ENCODE measurements at places on chromosomes 3 and 15.

GRCh38 chr3:187736418-187736871 is 8.8 kb downstream of the BCL6 start:
- no peak for DNase-seq

DNA sequence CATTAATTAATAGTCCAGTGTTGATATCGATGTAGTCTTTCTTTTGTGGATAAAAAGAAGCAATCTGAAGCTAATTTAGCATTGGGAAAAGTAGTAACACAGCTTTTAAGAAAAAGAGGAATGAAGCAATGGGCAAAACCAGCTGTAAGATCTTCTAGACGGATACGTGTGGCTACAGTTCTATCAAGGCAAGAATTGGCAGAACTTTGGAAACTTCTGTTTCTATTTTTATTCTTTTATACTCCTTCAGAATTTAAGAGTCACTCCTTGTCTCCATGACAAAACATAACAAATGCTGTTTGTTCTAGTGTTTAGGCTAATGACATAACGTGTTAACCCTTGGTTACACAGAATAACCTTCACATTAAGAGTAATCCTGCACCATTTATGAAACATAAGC is 289.2 kb downstream of the ROBO2 start:
- no peak for DNase-seq

- DNase-seq: no peak
Measured at GRCh38 chr3:65733459-65733858, 305.3 kb downstream of the MAGI1 start.

DNA sequence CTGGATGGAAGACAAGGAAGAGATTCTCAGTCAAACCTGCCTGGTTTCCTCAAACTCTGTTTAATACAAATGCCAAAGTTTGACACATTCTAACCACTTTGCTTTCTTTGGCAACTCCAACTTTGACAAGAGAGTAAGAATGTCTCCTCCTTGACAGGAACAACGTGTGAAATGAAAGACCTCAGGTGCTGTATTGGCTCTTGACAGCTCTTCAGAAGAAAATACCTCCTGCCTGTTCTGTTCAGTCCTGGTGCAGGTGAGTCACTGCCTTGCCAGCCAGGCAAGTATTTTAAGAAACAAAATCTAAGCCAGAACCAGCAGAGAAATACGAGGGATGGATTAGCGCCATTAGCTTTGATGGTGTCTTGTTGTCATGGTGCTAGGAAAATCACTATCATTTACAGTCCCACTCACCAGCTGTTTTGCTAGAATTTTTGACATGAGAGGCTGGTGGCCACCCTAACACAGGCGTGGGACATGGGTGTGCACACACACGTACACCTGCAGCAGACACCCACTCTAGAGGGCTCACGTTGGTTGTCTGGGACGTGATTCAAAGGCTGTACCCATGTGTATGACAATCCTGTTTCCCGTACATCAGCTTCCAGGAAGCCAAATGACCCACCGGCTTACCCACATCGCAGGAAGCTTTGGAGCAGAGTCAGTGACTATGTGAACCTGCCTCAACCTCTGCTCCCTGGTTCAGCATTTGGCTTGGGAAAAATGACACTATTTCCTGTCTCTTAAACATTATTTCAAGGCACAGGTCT is 60.4 kb downstream of the CCNL1 start:
- no peak for DNase-seq

DNA sequence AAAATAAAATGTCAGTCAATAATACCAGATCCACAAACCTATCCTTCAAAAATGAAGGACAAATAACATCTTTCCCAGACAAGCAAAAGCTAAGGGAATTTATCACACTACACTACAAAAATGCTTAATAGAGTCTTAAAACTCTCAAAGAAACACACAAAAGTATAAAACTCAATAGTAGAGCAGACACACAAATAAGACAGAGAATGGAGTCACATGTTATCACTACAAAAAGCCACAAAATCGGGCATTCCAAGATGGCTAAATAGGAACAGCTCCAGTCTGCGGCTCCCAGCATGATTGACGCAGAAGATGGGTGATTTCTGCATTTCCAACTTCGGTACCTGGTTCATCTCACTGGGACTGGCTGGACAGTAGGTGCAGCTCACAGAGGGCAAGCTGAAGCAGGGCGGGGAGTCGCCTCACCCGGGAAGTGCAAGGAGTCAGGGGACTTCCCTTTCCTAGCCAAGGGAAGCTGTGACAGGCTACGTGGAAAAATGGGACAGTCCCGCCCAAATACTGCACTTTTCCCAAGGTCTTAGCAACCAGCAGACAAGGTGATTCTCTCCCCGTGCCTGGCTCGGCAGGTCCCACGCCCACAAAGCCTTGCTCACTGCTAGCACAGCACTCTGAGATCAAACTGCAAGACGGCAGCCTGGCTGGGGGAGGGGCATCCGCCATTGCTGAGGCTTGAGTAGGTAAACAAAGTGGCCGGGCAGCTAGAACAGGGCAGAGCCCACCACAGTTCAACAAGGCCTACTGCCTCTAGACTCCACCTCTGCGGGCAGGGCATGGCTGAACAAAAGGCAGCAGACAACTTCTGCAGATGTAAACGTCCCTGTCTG is 46.3 kb downstream of the SENP7 start:
- DNase-seq: no peak

- no peak for DNase-seq
Measured at GRCh38 chr15:75178171-75178937, 23.3 kb upstream of the C15orf39 start.

DNA sequence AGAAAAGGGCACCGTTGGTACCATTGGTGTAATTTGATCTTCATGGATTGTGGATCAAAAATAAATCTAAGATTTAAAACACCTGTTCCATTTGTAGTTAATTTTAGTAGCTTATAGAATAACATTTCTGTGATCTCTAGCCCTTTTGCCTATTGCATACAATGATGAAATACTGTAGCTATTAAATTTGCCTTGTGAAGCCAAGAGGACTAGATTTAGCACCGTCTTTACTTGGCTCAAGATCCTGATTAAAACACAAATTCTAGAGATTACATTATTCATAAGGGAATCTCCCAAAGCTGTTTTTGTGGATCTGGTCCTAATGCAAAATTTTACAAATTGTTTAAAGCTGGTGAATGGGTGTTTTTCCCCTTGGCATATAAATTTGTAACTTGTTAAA is 8.2 kb downstream of the TBC1D23 start:
- no peak for DNase-seq

DNA sequence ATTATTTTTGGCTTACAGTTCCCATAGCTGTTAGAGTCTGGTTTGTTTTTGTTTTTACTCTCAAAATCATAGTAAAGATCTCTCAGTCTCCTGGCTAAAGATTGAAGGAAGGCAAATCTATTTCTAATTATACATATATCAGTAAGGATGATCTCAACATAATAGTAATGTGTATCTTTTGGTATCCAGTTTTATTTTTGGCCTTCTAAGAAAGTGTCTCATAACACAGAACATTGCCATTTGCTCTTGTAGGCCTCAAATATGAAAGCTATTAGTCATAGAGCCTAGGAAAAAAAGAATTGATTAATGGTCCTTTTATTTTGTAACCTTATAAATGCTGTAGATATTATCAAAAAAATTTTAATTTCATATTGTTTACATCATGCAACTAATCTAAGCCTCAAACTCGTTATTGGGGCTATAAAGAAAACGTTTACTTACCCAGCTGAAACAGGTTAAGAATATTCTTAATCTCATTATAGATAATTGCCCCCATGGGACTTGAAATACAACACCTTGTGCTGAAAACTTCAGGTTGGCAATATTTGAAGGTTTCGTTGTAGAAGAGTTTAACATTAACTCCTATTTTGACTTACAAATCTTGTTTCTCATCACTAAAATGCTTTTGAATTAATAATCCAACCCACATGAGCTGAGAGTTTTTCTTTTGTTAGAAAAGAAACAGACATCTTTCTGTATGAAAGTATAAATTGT is 16.7 kb downstream of the FBXO45 start:
- DNase-seq: no peak

- DNase-seq: no peak
Measured at GRCh38 chr15:31081588-31082250, 19.8 kb downstream of the TRPM1 start.

- no peak for DNase-seq
Measured at GRCh38 chr15:52336529-52336928, 40.9 kb upstream of the MYO5C start.

- no peak for DNase-seq
Measured at GRCh38 chr3:1380926-1381646, 288.3 kb downstream of the CNTN6 start.

- no peak for DNase-seq
Measured at GRCh38 chr3:177300842-177301241, 103.6 kb upstream of the TBL1XR1 start.

Data from NCI-H1105 (cell line).